ENCODE measurements at places on chromosomes 7 and 10.

- no peak for DNase-seq
Measured at GRCh38 chr10:102397222-102398171, 2.0 kb downstream of the NFKB2 start.

DNA sequence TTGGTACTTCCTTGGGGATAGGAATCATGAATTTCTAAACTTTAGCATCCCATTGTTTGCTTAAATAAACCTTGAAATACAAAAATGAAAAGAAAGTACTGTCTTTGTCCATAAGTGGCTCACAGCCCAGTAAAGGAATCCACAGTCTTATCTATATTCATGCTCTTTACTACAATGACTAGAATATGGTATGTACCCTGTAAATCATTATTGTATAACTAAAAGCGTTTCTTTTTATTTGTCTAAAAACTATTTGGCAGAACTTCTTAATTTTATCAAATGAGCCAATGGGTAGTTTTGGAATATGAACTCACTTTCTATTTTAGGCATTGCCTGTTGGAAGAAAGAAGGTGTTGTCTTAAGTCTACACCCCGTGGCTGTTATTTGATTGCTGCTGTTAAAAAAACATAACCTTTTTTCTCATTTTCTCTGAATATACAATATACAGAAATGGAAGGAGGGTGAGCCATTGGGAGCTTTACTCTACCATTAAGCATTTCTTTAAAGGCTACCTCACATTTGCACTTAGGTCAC is 12.4 kb upstream of the STRIP2 start:
- no peak for DNase-seq

DNA sequence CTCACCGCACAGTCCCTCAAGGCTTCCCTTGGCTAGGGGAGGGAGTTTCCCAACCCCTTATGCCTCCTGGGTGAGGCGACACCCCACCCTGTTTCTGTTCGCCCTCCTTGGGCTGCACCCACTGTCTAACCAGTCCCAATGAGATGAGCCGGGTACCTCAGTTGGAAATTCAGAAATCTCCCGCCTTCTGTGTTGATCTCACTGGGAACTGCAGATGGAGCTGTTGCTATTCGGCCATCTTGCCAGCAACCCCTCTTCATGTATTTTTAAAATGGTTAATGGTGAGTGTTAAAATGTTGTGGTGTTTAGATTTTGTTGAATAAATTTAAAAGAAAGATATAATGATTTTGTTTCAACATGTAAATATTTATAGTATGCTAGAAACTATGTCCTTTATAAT is 22.0 kb downstream of the UMAD1 start:
- DNase-seq, result no peak

DNA sequence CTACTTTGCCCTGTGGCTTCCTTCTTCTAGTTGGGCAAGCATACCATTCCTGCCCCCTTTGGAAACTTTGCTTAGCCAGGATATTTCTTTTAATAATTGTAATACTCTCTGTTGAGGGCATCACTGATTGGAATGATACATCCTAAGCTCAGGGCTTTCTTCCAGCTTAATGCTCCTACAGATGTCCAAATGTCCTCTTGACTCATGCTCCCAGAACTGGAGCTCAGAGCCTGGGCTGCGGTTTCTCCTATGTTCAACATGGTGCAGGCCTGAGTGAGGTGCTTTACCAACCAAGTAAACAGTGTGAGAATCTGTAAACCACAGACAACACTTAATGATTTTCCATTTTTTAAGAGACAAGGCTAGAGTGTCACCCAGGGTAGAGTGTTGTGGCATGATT is 108.6 kb downstream of the LRRC4 start:
- no peak for DNase-seq

- no peak for DNase-seq
Measured at GRCh38 chr10:121615836-121616235, 17.6 kb upstream of the FGFR2 start.

DNA sequence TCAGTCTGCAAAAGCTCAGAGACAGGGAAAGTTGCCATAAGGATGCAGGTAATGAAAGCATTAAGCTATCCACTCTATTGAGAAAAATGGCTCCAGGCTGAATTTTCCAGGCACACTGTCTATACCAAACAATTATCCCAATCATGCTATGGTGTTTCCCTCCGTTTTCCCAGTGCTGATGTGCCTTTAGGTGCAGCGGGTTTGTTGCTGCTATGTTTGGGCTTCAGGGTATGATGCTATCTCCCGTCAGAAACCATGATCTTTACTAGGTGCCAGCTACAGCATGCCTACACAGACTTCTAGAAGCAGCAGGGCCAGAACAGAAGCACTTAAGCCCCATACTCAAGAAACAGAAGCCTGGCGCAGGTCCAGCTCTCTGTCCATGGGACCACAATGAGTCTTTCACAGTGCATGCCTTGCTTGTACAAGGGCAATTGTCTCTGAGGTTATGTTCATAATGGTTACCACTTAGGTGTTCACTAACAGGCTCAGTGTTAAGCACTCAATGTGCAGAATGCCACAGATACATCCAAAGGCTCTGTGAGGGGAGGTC is 19.4 kb downstream of the STEAP1B start:
- no peak for DNase-seq

GRCh38 chr10:73991884-73992245 is 6.1 kb upstream of the VCL start:
- DNase-seq, result no peak

GRCh38 chr10:130807096-130807495 is 504.4 kb downstream of the TCERG1L start:
- peak; percentile 19 for DNase-seq
